ENCODE measurements at places on chromosomes 7 and 10.

GRCh38 chr10:127012071-127012768, 107.0 kb downstream of the DOCK1 start:
- no peak for DNase-seq

- DNase-seq: no peak
Measured at GRCh38 chr10:52217531-52217930, 96.5 kb upstream of the DKK1 start.

DNA sequence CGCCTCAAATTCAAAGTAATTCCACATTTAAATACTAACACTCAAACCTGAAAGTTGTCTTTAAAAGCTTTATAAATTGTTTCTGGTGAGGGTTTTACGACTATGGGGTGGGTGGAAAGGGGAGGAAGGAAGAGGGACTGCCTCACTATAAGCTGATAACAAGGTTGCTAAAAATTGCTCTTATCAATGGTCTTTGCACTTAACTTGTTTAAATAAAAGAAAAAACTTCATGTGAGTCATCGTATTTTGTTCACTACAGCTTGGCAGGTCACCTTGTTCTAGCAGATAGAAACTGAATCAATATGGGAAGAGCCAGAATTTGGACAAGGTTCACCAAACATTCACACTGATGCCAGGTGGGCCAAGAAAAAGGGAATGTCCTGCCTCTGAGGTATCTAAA, 129.2 kb downstream of the TES start:
- DNase-seq: no peak

GRCh38 chr7:8442814-8443304, 9.4 kb downstream of the NXPH1 start:
- DNase-seq: no peak

DNA sequence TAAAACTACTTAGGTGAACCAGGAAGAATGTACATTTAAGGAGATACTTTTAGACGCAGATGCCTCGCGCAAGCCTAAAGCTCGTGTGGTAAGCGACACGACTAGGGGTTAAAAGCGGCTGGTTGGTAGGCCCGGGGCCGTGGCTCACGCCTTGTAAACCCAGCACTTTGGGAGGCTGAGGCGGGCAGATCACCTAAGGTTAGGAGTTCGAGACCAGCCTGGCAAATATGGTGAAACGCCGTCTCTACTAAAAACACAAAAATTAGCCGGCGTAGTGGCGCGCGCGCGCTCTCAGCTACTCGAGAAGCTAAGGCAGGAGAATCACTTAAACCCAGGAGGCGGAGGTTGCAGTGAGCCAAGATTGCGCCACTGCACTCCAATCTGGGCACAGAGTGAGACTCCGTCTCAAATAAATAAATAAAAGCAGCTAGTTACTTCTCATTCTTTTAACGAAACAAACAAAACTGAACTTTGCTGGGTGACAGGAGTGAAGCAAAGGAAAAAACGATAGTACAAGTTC, 879 bp downstream of the NUDT5 start:
- DNase-seq: no peak

GRCh38 chr7:40839881-40840280, 705.1 kb downstream of the SUGCT start:
- no peak for DNase-seq

GRCh38 chr10:55280696-55281095, 479.7 kb upstream of the PCDH15 start:
- DNase-seq: no peak
